ENCODE measurements at places on chromosomes 7 and 10.

- DNase-seq, result no peak
Observed at GRCh38 chr7:107907790-107908189, 16.8 kb downstream of the DLD start.

GRCh38 chr10:44197646-44198045 is 187.3 kb downstream of the CXCL12 start:
- no peak for DNase-seq

DNA sequence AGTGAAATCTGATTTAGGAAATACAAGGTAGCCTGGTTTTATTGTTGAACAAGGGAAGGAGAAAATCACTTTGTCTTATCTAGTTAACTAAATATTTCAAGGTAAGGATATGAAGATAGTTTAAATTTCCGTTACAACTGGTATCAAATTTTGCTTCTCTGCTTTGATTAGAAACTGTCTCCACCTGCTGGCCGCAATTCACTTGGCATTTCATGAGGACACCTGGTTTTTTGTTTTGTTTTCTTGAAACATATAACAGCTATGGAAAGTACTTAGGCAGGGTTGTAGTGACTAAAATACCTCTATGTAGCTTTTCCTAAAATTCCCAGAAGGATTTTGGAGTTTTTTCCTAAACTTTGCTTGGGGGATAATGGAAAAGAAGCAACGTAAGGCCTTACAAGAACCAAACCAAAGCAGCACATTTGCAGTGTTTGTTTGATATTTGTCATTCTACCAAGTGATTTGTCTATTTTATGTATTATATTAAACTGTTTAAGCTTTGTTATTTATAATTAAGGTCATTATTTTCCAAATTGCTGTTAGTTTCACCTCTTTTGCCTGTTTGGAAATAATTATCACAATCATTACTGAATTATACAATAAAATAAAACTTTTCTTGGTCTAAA is 73.6 kb downstream of the AHCYL2 start:
- DNase-seq, result peak; percentile 47

DNA sequence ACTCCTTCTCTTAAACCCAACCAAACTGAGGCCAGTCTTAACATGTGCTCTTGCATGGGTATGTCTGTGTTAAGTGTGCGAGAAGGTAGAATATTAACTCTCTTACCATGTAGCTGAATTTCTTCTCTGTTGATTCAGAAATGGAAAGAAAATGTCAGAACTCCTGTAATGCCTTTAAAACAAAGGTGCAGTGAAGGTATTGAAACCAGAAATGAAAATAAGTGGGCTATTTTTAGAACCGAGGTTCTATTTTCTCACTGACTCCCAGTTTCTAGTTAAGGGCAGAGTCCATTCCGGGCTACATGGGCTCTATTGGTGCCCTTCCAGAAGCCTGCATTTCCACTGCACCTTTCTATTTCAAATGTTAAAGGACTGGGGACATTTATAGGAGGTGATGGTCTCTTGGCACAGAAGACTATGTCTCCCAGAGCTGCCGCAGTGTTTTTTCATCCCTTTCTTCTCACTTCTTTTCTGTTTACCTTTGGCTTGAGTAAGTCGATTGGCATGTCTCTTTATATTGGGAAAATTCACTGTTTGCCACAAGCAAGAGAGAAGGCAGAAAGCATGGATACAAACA is 174.9 kb downstream of the LRMDA start:
- DNase-seq, result no peak

GRCh38 chr7:28726555-28726954 is 231.6 kb downstream of the TRIL start:
- DNase-seq, result no peak

DNA sequence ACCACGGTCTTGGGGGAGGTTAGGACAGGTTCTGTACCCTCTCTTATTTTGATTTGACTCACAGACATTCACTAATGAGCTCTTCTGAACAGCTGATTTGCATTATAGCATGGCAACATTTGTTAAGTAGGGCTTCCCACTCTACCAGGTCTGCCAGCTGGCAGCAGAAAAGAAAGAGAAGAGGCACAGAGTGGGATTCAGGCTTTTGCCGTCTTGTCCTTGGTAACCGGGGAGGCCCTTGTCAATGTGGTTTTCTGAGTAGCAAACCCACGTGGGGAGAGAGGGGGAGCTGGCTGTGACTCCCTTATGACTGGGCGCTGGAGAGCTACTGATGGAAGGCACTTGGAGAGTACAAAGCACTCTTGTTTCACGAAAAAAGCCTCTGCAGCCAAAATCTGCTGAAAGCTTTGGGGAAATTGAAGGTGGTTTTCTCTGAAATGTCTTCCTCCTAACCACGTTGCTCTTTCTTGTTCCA is 355.3 kb upstream of the GALNT17 start:
- no peak for DNase-seq

GRCh38 chr7:48868916-48869315 is 55.4 kb upstream of the CDC14C start:
- DNase-seq, result no peak

DNA sequence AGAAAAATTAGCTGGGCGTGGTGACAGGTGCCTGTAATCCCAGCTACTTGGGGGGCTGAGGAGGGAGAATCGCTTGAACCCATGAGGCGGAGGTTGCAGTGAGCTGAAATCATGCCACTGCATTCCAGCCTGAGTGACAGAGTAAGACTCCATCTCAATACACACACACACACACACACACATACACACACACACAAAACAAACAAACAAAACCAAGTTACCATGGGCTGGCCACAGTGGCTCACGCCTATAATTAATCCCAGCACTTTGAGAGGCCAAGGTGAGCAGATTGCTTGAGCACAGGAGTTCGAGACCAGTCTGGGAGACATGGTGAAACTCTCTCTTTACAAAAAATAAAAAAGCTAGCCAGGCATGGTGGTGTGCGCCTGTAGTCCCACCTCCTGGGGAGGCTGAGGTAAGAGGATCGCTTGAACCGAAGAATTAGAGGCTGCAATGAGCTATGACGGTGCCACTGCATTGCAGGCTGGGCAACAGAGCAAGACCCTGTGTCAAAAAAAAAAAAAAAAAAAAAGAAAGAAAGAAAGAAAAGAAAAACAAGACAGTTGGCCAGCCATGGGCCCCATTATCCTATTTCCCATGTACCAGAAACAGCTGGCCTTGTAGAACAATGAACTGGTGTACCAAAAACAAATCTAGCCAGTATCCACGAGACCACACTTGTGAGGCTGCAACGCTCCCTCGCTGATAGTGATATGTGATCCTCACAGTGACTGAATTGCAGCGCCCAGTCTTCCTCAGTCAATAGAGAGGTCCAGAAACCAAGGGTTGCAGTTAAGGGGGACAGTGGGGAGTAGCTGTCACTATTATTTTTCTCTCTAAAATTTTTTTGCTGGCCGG is 6.6 kb upstream of the AGFG2 start:
- DNase-seq, result no peak

GRCh38 chr7:139370301-139370942 is 10.7 kb downstream of the LUC7L2 start:
- no peak for DNase-seq

Measured in stimulated activated CD4-positive, alpha-beta T cell treated with anti-CD3 and anti-CD28 coated beads, Interleukin-12 subunit alpha, Interleukin-12 subunit beta, amount 100 ng/mL, for 4 hours (primary cell).